A549 treated with Mapracorat at 1 μM for 4 hours (cell line): ENCODE measurements at places on chromosomes 12 and 14. TPM values are rescaled to one million over a fixed set of nuclear protein-coding genes. Genes with fewer than 3 reads are reported as not detected.

ALG10 gene
- total RNA-seq = 4.3 to 5.6 TPM (median 5.4 TPM) in 5 replicates

ENDOU gene
- not detected in 5 replicates for total RNA-seq

SMIM10L1 gene
- 7.8 to 8.6 TPM (median 8.0 TPM) in 5 replicates for total RNA-seq

TPH2 gene
- not detected in 5 replicates for total RNA-seq

SMOC1 gene
- 14.9 to 22.8 TPM (median 17.4 TPM) in 5 replicates for total RNA-seq

HOXC11 gene
- total RNA-seq = 0.62 to 0.92 TPM (median 0.85 TPM) in 5 replicates

HOTAIR gene
- 0.05 to 0.66 TPM (median 0.25 TPM) in 5 replicates for total RNA-seq

SRRM4 gene
- total RNA-seq = not detected in 5 replicates

MYBPC1 gene
- total RNA-seq = not detected in 5 replicates
